Esophagus squamous epithelium (tissue), 5 donors: ENCODE measurements at places on chromosomes 12 and 14.
A peak's percentile ranks its signal among the peaks of the same experiment; 100 is the strongest.

DNA sequence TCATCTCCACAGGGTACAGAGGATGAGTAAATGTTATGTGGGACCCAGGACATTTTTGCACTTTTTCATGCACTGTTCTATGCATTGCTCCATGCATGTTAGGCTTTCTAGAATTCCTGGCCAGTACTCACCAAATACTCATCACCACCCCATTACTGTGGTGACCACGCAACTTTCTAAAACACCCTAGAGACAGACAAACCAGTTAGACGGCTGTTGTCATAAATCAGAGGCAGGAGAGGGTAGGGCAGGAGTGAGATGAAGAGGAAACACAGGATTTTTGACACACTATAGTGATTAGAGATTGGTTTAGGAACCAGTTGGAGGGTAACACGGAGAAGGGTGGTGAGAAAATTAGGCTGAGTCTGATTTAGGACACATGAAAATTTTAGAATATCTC is 59.3 kb downstream of the IFNG start:
- no peak for DNase-seq

GRCh38 chr12:93176165-93176564 is 201.6 kb upstream of the NUDT4 start:
- DNase-seq, result no peak

DNA sequence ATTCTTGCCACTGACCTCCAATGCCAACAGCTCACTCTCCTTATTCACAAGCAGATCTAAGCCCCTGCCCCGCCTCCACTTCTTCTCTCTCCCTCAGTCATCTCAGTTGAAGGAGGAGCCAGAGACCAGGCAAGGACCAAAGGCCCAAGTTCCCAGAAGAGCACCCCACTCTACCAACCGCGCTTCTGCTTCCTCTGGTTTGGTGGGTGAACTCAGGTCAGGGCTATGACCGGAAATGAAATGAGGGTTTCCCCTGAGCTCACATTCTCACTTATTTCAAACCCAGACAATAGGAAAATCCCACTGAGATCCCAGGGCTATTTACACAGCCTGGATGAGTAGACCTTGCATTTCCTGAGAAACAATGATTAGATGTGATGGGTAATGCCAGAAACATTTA is 9.9 kb downstream of the DPF3 start:
- DNase-seq, result no peak

- no peak for DNase-seq
These were observed 281.6 kb upstream of the NPAS3 start for GRCh38 chr14:32657081-32657480.

- DNase-seq, result no peak
These were observed 600.8 kb downstream of the TRHDE start for GRCh38 chr12:72872996-72873395.

DNA sequence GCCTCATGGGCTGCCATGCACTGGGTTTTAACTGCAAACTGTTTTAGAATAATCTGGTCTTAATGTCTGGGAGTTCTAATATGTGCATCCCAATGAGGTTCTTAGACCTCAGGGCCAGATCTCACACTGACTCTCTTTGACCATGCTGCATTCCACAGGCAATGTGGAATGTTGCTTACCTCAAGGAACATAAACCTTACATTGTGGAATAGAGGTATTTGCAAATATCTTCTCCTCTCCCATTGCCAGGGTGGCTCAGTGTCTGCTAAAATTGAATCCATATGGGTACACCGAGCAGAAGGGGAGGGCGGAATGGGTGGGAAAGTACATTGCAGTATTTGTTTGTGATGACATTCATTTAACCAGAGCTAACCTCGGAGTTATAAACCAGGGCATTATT is 78.6 kb downstream of the CHST11 start:
- DNase-seq, result no peak

- DNase-seq, result no peak
These were observed 310.6 kb downstream of the NPAS3 start for GRCh38 chr14:33249233-33249820.

- no peak for DNase-seq
These were observed 293.1 kb upstream of the FKBP4 start for GRCh38 chr12:2501464-2502191.

- no peak for DNase-seq
These were observed 187.0 kb downstream of the GRIP1 start for GRCh38 chr12:66491853-66492252.

DNA sequence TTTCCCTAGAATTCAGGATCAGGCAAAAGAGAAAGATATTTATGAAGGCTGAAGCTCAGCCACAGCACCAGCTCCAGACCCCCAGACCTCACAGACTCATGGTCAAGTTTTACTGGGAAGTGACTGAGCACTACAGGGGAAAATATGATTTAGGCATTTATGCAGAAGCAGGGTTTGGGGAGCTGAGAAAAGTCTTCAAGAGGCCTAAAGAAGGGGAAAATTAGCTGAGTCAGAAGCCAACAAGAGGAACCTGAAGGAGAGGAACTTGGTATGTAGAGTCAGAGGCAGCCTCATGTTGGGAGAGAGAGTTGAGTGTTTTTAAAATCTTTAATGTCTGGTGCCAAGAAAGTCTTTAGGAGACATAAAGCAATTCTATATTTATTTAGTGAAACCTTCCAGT is 63.0 kb downstream of the FOS start:
- no peak for DNase-seq

- DNase-seq, result no peak
These were observed 121.7 kb downstream of the CHST11 start for GRCh38 chr12:104578453-104578852.

DNA sequence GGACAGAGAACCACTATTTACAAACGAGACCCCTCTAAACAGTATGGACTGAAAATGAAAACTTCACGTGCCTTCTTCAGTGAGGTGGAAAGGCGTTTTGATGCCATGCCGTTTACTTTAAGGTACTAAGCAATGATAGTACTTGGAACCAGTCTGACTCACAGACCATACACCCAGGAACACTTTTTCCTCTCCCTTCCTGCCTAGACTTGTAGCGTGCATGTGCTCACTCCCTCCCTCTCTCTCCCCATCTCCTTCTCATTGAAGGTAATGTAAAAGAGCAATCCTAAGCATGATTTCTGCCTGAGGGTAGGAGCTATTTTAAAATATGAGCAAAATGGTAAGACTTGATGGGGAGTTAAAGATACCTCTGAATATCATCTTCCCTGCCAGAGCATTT is 5.9 kb upstream of the RPL41 start:
- no peak for DNase-seq

DNA sequence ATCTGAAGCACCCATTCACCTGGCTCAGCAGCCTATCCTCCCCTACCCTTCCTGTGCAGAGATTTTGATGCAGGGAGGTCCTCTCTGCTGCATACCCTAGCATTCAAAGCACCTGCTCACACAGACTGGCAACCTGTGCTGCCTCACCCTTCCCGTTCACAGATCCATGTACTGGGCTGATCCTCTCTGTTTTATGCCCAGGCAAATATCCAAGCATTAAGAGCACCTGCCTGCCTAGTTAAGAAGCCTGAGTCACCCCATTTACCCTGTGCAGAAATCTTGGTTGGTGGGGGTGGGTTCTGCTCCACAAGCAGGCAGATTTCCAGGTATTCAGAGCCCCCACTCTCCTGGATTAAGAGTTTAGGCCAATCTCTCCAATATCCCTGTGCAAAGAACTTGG is 8.4 kb downstream of the TAS2R13 start:
- DNase-seq, result no peak

DNA sequence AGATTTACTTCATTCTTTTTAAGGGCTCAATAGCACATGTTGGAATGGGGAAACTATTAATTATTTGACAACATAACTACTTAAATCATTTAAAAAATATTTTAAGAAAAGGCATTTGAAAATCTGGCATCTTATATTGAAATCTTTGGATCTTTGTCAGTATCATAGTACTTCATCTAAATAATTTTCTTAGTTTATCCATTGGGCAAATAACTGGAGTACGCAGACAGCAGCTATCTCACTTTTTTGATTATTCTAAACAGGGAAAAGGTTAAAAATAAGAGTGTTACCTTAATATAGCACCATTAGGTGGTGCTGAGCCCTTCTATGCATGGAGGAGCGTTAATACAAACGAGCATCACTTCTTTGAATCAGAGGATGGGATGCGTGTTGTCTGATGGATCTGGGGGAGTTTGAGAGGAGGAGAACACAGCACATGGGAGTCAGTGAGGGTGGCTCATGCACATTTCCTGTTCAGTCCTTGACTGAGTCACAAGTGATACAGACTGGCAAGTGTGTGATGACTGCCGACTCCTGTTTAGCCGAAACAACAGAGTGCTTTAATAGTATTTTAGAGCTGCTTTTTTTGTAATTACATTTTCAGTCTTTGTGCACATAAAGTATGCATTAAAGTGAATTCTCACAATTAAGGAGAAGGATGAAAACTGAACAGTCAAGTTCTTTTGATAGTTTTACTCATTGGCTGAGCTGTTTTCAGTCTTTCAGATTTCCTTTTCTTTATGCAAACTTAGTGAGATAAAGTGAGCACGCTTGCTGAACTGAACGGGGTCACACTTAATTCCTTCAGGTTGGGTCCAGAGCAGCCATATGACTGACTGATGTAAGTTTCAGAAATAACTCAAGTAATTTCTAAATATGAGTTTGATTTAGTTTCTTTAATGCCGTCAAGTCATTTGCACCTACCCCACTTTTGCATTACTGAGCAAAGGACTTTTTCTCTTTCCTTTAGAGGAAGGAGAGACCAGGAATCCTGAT is 92.7 kb downstream of the DIP2B start:
- no peak for DNase-seq

GRCh38 chr14:75315144-75315543 is 36.5 kb downstream of the FOS start:
- DNase-seq, result no peak

DNA sequence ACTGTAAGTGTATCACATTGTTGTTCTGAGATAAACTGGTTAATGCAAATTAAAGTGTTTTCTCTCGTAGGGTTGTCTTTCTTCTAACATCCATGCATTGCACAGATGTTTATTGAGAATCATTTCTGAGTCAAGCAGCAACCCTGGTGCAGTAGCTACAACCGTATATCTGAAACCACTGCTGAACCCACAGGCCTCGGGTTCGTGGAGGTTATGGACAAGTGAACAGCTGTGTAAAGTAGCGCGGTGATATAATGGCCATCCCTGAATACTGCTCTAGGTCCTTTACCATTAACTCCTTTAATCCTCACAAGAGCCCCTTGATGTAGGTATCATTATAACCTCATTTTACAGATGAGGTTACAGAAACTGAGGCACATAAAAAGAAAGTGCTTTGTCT is 486.1 kb upstream of the TMEM132C start:
- DNase-seq, result no peak

DNA sequence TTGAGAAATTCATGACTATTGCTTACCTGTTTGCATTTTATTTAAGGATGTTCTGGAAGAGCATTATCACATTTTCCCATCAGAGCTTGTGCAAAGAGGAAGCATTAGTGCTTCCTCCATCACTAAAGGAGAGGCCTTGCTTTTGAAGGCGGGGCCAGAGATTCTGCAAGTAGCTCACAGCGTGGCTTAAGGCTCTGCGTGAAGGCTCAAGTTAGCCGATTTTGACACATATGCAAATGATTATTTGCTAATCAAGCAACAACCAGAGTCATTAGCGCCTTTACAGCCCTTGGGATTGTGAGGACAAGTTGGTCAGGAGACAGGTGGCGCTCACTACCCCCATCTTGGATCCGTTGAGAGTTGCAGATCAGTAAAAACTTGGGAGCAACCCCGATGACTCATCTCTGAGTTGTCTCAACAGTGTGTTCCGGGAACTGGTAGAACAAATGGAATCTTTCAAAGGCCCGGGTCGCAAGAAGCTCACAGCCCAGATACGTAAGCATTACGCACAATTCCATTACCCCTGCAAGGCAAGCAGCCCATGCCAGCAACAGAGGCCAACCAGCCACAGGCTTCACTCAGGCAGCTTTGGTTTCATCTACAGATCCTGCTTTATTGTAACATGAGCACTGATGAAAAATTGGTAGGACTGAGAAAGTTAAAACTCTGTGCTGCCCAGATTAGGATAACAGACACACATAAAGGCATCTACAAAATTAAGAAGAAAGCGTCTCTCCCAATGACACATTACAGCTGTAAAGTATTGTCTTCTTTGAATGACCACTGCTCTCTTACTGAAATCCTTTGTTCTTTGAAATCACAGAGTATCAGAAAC is 34.9 kb upstream of the SPTSSA start:
- DNase-seq, result peak; percentile 7

DNA sequence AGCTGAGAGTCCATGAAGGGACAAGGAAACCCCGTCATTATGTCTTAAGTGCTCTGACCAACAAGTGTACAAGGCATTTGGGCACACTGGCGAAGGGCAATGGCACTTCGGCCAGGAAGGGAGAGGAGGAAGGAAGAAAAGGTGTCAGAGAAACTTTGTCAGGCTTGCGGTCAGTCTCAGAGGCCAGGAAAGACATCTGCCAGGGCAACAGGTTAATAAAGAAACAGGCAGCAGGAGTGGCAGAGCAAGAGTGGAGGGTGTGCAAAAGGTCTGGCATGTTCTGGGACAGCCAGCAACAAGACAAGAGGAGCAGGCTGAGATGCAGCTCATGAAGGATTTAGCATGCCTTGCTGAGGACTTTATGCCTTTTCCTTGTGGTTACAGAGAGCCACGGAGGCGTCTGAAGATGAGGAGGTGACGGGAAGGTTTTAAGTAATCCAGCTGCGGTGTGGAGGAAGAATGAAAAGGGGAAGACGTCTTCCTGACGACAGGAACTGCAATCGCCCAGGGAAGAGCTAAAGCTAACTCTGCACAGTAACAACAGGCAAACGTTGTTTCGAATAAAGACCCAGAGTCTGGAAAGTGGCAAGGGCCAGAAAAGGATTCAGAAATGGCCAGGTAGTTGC is 13.1 kb downstream of the APPL2 start:
- no peak for DNase-seq

- no peak for DNase-seq
These were observed 15.1 kb upstream of the GRIP1 start for GRCh38 chr12:66693901-66694513.

- DNase-seq, result no peak
These were observed 139.2 kb downstream of the KIF26A start for GRCh38 chr14:104277416-104278213.

DNA sequence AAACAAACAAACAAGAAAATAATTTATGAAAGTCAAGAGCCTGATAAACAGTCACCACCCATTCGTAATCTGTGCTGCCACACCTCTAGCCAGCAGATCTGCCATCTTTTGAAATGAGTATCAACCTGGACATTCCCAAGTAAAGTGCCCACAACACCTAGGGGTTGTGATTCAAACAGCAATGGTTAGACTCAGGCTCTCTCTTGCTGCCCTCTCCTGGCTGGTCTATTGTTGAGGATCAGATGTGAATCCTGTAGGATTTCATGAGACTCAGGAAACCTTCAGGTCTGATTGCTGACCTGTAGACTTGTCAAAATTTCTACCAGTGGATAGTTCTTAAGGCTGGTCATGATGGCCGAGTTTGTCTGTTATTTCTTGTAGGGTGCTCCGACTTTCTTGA is 26.8 kb downstream of the DGLUCY start:
- DNase-seq, result no peak

GRCh38 chr12:105275997-105276733 is 40.2 kb upstream of the APPL2 start:
- DNase-seq, result no peak

GRCh38 chr12:103560604-103561101 is 26.4 kb upstream of the STAB2 start:
- no peak for DNase-seq
